ENCODE measurements at places on chromosomes 5 and 9.

DNA sequence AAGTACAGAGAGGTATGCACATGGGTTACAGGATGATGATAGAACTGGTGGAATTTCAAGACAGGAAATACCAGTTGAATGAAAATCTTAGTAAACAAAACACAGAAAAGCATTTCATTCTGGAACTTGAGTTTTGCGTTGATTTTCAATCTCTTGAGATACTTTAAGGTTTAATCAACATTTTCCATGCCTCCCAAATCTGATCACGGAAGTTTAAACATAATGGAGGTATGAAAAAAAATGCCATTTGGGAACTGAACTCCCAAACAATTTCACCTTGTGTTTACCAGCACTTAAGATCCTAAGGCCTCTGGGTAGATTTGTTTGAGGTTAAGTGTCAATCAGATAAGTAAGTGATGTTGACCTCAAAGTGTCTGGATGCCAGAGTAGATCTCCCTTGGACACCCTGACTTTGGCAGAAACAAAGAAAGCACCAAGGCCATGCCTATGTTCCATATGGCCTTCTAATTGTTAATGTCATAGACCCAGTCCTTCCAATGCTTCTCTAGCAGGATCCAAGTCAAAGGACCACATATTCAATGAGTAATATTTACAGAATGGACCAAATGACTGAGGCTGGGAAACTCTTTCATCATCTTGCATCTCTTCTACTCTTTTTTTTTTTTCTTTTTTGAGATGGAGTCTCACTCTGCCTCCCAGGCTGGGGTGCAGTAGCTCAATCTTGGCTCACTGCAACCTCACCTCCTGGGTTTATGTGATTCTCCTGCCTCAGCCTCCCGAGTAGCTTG lies 216.9 kb downstream of the ARRDC3 start:
- DNase-seq = no peak

GRCh38 chr5:179436321-179437122 lies 91.3 kb upstream of the ADAMTS2 start:
- no peak for DNase-seq

DNA sequence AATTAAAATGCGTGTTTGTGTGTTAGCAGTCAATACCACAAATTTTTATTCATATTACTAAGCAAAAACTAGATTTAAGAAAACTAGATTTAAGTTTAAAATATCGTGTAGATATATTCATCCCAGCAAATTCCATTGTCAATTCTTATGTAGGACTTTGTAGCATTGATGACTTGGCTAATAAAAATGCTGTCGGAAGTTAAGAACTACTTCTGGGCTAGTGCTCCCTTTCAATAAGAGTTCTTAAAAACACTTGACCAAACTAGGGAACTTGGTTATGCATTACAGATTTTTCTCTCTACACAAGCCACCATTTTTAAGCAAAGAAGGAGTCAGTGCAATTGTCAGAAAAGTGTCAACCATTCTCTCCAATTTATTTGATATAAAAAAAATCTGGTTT lies 68.7 kb upstream of the RAD23B start:
- DNase-seq = no peak

DNA sequence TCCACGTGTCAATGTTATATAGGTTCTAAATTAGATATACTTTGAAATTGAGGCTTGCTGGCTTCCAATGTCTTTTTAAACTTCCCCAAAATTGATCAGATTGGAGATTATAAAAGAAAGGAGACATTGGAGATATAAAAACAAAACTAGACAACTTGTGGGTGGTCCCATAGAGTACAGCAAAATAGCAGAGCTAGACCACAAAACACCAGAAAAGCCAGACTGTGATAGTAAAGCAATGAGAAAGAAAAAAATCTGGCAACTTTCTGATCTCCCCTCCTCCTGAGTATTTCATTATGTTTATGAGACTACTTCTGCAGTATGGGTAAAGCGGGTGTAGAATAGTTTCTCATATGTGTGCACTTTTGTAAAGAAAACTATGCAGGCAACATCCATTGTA lies 713.8 kb upstream of the MEF2C start:
- DNase-seq = no peak

GRCh38 chr5:53473633-53474032 lies 6.8 kb upstream of the FST start:
- DNase-seq = no peak

DNA sequence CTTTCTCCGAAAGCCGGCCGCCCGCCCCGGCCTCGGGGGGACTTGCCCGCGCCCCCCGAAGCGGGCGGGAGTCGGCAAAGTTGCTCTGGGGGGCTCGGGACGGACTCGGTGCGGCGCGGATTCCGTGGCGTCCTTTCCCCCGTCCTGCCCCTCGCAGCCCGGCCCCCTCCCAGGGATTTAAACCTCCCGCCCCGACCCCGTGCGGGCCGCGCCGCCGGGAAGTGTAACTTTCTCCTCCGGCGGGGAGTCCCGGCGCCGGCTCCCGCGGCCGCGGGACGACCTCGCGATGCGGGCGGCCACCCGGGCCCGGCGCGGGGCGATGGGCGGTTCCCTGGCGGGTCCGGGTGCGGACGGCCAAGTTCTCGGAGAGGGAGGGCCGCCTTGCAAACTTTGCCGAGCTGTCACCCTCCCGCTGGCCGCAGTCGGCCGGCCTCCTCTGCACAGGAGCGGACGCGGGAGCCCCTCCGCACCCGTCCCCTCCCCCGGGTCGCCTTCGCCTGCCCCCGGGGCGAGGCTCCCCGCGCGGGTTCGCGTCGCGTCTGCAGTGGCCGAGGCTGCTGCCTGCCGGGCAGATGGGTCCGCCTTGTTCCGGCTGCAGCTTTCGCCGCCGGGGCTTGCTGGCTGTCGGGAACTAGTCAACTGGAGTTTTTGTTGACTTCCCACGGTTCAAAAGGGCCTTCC lies 732 bp downstream of the PBX3 start:
- DNase-seq = peak; percentile 19

DNA sequence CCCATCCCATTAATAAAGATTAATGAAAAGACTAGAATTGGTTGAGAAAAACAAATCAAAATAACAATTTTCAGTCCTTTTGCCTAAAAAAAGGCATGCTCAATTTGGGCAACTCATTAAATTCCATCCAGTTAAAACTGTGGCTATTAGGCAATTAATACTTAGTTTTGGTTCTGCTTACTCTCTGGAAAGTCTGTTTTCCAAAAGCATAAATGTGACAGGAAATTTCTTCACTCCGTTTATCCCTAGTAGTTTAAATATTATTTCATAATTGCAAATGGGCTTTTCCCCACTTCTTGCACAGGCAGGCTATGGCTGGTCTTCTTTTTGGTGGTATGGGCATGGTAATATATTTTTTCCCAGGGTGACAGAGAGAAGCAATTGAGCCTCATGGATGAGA lies 373.3 kb upstream of the KLF4 start:
- DNase-seq = no peak

DNA sequence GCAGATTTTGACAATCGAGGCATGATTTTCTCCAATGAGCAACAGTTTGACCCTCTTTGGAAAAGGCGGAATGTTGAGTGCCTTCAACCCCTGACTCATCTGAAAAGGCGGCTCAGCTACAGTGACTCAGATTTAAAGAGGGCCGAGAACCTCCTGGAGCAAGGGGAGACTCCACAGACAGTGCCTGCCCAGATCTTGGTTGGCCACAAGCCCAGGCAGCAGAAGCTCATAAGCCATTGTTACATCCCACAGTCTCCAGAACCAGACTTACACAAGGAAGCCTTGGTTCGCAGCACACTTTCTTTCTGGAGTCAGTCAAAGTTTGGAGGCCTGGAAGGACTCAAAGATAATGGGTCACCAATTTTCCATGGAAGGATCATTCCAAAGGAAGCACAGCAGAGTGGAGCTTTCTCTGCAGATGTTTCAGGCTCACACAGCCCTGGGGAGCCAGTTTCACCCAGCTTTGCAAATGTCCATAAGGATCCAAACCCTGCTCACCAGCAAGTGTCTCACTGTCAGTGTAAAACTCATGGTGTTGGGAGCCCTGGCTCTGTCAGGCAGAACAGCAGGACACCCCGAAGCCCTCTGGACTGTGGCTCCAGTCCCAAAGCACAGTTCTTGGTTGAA lies 13.6 kb downstream of the PTPDC1 start:
- DNase-seq = no peak

GRCh38 chr5:147979761-147980160 lies 73.4 kb upstream of the C5orf46 start:
- no peak for DNase-seq

GRCh38 chr5:77181173-77181572 lies 29.3 kb upstream of the PDE8B start:
- DNase-seq = no peak

- DNase-seq = no peak
These were observed 1951.4 kb upstream of the WWC1 start for GRCh38 chr5:166340039-166340438.

DNA sequence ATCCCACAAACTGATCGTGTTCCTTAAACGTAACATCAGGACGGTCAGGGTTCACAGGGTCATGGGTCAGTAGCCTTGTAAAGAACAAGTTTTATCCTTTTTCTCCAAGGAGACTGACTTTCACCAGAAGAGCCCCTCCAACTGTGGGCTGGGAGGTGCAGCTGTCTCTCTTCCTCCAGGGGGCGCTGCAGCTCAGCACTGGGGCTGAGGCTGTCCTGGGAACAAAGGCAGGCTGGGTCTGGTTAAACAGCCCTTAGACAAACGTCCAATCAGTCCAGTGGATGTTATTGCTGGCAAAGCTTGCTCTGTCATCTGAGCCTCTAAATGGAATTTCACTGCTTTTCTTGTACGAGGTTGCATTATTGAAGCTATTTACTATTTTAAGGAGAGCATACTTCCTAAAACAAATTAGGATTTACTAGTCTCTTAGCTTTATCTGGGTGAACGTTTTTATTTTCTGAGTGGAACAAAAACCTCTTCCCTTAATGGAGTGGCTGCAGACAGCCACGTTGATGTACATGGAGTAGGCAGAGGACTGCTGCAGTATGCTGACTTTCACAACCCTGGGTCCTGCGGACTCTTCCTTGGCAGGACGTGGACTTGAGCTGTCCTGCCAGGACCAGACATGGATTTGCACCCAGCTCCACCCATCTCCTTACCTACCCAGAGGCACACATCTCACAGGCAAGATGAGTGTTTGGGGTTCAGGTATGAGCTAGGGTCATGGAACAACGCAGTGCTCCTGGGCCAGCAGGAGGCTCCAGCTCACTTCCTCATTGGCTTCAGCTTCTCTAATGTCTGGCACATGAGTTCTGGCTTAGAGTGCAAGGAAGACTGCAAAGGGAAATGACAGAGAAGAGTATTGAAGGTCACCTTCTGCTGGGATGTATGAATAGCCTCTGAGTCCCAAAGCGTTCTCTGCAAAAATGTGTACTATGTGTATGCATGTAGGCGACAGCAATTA lies 7.8 kb downstream of the EXOSC2 start:
- DNase-seq = peak; percentile 48

DNA sequence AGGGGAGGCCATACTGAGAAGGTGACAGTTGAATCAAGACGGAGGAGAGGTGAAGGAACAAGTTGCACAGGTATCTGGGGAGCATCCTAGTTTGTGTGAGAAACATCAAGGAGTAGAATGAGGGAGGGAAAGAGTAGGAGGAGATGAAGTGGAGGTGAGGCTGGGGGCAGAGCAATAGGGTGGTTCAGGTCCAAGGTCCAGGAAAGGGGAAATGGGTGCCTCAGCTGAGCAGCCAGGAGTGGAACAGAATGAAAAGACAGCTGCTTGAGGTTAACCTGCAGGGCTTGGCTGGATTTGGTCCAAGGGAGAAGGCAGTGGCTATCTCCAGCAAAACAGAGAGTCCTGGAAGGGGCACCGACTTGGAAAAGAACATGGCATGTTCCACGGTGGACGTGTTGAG lies 5.3 kb downstream of the SLC1A1 start:
- no peak for DNase-seq

DNA sequence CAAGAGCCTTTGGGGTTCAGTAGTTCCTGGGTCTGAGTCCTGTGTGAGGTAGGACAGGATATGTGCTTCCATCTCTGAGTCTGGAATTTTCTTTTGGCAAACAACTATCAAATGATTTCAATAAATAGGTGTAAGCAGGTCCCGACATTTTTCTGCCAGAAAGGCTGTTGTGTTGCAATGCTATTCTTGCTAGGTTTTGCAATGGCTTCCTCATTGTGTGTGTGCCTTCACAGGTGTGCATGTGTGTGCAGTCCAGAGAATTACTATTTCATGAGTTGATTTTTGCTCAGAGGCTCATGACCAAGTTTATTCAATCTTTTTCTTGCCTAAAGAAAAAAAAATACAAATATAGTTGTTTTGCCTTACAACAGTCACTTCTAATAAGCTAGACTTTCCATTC lies 64.5 kb upstream of the FRRS1L start:
- DNase-seq = no peak

- no peak for DNase-seq
These were observed 108.5 kb downstream of the MACIR start for GRCh38 chr5:103366918-103367549.

DNA sequence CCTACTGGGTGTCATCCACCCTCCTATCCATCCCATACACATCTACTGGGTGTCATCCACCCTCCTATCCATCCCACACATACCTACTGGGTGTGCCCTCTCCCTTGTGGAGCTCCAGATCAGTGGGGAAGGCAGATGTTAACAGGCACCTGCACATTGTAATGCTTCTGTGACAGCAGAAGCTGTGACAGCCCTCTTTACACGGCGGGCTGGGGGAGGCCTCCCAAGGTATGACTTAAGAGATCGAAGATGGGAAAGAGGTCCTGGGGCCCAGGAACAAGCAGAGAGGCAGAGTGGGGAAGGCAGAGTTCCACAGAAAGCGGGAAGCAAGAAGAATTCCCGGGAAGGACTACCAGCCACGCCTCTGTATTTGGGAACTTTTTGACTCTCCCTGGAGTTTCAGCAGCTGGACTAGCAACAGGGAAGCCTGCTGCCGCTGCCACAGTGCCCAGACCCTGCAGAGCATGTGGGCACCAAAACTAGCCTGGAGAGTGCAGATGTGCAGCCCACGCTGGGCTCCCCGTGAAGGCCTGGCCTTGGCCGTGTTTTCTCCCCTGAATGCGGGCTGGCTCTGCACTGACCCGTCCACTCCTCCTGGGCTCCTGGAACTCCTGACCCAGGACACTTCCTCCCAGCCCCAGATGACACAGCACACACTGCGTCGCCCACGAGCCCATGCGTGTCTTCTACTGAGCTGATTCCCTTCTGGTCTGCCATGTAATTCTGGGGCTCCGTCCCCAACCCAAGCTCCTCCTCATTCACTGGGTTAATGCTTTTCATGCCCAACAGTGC lies 9.3 kb downstream of the TOR1A start:
- no peak for DNase-seq

DNA sequence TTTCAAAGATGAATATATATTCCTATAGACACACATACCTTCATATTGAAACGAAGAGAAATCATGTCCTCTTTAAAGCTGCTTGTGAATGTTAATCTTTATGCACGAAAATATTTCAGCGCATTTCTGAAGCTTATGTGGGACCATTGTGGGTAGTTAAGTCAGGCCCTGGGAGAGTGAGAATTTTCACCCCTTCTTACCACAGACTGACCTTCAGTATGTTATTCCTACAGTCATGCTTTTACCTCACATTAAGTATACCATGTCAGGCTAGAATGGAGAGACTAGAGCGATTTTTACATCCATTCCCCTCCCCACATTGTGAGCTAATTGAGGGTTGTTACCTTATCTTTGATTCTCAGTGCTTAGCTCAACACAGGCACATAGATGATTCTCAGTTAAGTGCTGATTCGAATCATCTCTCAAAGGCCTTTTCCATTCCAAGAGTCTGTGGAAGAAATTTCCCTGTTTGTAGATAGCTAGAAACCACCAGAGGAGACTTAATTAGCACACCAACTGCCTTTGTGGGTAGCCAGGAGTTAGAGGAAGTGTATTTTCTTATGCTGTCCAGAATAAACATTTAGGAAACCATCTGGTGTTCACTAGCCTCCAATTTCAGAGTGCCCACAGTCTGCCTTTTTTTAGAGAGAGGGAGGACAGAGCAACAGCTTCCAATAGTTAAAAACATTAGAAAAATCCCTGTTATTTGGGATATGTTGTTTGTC lies 110.5 kb downstream of the MEGF10 start:
- no peak for DNase-seq

Data from activated T-helper 1 cell treated with anti-CD3 and anti-CD28 coated beads, Interleukin-12 subunit alpha, Interleukin-12 subunit beta, Interleukin-2, Interleukin-4 antibody, amounts not matched to agents 30 ng/mL and 10 ng/mL and 1 ng/mL, durations not matched to agents 14 hours and 24 hours and 36 hours (primary cell).